ENCODE measurements at places on chromosomes 5 and 9.

DNA sequence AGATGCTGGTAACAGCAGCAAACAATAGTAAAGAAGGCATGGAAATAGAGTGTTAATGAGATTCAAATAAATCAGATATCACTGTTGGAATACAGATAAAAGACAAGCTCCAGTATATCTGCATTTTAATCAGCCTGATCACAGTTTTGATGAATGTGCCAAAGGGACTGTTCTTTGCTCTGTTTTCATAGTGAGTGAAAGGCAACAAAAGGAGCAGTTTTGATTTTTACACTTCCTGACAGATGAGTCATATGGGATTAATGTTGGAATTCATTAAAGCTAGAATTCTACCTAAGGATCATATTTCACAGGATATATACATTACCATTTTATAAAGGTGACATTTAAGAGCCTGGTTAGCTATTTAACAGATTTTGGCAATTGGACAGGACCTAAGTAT, 743.3 kb upstream of the PTPRD start:
- DNase-seq, result no peak

DNA sequence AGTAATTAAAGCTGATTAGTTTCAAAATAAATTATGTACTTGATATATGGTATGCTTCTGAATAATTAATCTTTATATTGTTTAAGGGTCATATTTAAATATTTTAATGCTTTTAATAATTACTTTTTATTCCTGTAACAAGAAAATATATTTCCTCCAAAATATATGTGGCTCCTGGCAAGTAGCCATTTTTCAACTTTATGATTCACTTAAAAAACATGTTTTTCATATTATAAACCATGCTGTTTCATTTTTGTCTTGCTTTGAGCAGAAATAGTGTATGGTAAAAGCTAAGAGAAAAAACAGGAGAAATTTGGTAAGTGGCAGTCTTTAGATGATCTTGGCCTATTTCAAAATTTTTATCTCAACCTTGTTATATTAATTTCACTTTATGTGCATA, 14.6 kb downstream of the SPATA9 start:
- DNase-seq, result no peak

DNA sequence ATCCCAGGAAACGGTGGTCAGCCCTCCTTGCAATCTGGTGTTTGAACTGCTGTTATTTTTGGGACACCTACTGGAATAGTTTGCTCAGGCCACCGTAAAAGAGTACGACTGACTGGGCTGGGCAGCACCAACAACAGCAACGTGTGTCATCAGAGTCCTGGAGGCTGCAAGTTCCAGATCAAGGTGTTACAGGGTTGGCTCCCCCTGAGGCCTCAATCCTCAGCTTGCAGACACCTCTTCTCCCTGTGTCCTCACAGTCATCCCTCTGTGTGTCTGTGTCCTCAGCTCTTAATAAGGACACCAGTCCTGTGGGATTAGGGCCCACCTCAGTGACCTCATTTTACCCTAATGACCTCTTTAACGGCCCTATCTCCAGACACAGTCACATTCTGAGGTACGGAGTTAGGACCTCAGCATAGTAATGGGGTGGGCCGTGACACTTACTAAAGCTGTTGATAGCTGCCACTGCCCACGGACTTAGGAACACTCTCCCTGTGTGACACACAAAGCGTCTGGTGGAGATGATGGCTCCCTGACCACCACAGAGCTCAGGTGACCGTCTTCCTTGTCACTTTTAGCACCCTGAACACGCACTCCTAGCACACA, 16.8 kb downstream of the GLT6D1 start:
- DNase-seq, result no peak

DNA sequence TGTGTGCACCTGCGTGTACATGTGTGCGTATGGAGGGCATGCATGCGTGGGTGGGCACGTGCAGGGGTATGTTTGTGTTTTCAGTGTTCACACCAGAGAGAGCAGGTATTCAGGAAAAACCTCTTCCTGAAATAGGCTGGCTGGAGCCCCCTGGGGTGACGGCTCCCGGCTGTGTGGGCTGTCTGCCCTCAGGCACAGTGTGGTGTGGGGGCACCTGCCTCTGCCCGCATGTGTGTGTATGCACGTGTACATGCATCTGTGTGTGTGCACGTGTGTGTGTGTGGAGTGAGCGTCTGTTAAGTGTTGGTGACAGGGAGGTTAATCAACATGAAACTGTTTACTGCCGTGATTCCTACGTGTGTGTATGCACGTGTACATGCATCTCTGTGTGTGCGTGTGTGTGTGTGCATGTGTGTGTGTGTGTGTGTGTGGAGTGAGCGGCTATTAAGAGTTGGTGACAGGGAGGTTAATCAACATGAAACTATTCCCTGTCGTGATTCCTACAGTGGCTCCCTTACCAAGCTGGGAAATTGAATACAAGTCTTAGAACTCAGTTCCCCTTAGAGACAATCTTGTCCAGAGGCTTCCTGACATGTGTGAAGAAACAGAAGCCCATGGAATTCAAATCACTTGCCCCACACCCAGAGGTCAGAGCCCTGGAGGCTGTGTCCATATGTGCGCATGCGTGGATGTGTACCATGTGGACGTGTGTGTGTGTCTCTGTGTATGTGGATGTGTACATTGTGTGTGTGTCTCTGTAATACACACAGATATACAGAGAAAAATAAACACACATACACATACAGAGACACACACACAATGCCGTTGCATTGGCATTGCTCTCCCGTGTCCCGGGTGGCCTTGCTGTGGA, 372.4 kb upstream of the IRX4 start:
- DNase-seq, result no peak

DNA sequence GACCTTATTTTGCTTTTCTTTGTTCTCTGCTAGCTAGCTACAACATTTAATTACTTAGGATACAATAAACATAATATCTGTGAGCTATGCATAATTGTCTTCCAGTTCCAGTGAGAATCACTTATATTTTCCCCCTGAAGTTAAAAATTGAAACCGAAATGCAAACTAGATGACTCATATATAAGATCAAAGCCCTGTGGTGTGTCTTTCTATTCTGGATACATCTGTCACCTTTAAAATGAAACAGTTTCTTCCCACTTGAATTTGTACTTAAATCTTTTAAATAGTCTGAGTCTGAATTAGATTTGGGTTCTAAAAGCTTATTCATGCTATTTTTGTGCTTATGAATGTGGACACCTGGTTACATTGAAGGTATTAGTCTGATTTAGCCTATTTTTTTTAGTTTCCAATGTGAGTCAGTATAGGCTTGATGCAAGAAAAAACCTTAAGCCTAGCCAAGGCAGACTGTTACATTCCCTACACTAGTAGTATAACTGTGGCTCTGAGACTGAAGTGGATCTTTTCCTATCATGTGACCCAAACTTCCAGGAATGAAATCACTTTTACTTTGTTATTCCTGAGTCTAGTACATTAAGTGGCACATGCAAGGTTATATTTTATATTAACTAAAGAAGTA, 703.5 kb upstream of the RGMB start:
- DNase-seq, result no peak

DNA sequence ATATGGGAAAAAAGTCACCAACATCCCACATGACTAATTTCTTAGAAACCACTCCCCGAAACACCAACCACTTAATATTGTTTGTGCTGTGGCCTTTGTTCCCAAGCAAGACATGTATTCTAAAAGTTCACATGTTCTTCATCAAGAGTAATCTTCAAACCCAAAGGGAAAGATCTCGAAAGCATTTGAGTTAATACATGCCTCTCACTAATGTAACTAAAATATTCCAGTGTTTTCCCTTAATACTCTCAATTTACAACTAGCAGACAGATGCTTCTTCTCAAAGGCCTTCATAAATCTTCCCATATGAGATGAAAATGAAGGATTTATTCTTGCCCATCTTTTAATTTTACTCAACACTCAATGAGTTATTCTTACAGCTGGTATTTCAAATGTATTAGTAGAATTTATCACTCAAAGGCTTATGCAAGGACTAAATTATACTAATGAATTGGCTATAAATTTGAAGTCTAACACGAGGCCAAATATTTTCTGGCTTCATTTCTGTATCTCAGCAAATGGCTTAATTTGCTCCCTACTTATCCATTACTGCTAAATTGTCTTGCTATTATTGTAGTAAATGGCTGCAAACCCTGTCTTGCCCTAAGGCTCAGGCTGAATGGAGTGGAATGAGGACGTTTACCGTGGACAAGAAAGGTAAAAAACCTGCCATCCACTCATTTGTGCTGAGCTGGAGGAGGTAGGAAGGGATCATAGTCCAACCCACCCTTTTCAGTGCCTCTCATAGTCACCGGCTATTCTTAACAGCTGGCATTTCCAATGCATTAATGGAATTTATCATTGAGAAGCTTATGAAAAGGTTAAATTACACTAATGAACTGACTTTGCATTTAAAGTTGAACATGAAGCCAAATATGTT, 474.4 kb downstream of the RASEF start:
- DNase-seq, result no peak
